ENCODE measurements at places on chromosomes 13 and 19.

DNA sequence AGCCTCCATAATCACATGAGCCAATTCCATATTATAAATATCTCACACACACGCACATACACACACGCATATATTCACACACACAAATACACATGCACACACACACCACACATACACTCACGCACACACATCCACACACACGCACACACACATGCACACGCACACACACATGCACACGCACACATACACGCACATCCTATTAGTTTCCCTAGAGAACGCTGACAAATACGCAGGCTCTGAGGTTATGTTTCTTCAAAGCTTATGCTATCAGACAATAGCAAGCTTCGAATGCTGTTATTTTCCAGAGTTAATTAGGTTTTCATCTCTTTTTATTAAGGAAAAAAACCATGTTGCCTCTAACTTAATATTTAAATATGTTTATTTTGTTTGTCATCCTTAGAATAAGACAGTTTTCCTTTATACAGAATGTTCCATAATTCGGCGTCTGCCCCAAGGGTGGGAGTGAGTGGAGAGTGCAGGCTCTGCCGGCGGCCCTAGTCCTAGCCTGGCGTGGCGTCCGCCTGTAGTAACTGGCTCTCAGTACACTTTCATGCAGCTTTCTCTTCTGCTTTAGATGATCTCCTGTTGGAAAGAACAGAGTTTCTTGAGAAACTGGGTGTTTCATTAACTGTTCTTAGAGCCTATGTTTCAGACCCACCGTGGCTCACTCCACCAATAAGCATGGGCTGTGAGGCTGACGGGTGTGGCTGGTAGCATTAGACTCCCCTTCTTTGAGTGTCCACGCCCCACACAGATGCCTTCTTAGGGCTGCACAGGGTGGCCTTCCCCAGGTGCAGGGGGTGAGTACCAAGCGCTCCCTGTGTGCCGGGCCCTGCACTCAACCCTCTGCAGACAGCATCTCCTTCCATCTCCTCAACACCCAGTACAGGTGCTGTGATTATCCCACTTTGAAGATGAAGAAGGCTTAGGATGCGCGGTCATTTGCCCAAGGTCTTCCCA is 30.4 kb upstream of the ANKRD10 start:
- no peak for DNase-seq
- H3K27ac ChIP-seq = no peak overlapping the region
- H3K36me3 ChIP-seq = no peaks in the 10 kb centered on the region

DNA sequence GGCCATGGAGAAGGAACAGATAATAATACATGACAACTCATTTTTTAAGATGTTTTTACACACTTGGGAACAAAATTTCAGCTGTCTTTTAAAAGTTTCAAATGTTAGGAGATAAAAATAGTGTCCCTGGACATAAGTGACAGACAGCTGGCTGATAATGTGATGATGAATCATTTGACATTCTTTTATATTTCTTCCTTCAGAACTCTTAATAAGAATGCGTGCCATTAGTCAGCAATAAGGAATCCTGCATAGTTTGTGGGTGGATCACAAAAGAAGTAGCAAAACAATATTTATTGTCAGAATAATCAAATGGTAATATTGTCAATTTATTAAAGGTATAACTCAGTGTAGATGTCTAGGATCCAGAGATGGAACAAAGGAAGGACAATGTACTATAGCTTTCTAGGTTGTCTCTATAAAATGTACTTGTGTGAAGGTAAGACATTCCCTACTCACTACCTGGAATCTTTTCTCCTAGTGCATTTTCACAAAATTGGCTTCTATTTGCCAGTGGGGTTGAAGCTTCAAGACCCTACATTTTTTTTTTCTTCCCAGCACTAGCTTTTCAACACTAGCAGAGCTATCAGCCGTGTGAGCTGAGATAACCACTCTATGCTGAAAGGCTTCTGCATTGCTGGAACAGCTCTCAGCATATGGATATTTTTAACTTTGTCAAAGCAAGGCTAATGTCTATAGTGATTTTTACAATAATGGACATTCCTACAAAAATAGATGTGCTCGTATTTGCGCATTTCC is 175.6 kb upstream of the SLITRK6 start:
- no peak for DNase-seq
- H3K4me3 ChIP-seq = no peak overlapping the region
- H3K36me3 ChIP-seq = no peaks in the 10 kb centered on the region
- no peak overlapping the region for H3K27ac ChIP-seq
- H3K27me3 ChIP-seq = no peaks in the 10 kb centered on the region
- H3K4me1 ChIP-seq = no peaks in the 10 kb centered on the region

GRCh38 chr19:43752287-43752875 is 2.4 kb downstream of the SMG9 start:
- H3K36me3 ChIP-seq = no peaks in the 10 kb centered on the region
- no peak overlapping the region for H3K27ac ChIP-seq
- DNase-seq = no peak
- no peak overlapping the region for H3K4me3 ChIP-seq

GRCh38 chr19:16324384-16325160 is at the start of gene KLF2:
KLF2 (plus strand) TSS chr19:16324826; CDS start chr19:16324924, 98 bp downstream.
- no peaks in the 10 kb centered on the region for H3K27me3 ChIP-seq
- peaks cover 7% of the 10 kb centered on the region for H3K4me1 ChIP-seq
- H3K27ac ChIP-seq = peak within 1 kb of the TSS; percentile 95
- peak within 1 kb of the TSS; percentile 44 for H3K4me3 ChIP-seq

GRCh38 chr13:74695021-74695800 is 561.0 kb upstream of the KLF12 start:
- H3K4me3 ChIP-seq = no peak overlapping the region
- no peaks in the 10 kb centered on the region for H3K36me3 ChIP-seq
- no peak for DNase-seq
- no peaks in the 10 kb centered on the region for H3K4me1 ChIP-seq
- H3K27ac ChIP-seq = no peak overlapping the region

DNA sequence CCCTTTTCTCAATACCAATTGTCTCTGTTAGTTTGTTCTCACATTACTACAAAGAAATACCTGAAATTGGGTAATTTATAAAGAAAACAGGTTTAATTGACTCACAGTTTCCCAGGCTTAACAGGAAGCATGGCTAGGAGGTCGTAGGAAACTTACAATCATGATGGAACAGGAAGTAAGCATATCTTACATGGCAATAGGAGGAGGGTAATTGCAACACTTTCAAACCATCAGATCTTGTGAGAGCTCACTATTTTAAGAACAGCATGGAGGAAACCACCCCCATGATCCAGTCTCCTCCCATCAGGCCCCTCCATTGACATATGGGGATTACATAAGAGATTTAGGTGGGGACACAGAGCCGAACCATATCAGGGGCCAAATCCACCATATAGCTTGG is 1210.1 kb upstream of the SPRY2 start:
- no peak overlapping the region for H3K4me3 ChIP-seq
- H3K36me3 ChIP-seq = no peaks in the 10 kb centered on the region
- DNase-seq = no peak
- no peaks in the 10 kb centered on the region for H3K27me3 ChIP-seq
- H3K4me1 ChIP-seq = no peaks in the 10 kb centered on the region

DNA sequence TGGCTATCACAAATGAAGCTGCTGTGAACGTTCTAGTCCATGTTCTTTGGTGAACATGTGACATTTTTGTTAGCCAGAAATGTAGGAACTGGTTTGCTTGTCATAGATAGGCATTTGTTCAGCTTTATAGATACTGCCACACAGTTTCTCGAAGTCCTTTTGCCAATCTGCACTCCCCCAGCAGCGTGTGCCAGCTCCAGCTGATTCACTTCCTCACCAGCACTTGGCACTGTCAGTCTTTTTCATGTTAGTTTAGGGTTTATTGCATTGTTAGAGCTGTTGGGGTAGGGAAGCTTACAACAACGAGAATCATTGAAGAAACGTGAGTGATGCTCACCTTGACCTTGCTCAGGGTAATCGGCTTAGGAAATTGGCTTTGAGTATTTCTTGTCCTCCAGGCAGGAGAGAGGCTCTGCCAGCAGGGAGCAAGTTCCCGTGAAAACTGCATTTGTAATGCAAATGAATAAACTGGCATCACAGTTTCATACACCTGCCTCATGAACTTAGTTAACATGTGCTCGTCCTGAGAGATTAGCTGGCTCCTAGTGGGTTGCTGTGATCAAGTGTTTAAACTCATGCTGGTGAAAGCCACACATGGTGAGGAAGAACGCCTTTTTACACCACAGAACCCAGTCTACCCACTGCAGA is 83.9 kb downstream of the ING1 start:
- H3K4me1 ChIP-seq = no peaks in the 10 kb centered on the region
- no peak for DNase-seq
- H3K36me3 ChIP-seq = no peaks in the 10 kb centered on the region
- no peaks in the 10 kb centered on the region for H3K27me3 ChIP-seq
- no peak overlapping the region for H3K4me3 ChIP-seq

DNA sequence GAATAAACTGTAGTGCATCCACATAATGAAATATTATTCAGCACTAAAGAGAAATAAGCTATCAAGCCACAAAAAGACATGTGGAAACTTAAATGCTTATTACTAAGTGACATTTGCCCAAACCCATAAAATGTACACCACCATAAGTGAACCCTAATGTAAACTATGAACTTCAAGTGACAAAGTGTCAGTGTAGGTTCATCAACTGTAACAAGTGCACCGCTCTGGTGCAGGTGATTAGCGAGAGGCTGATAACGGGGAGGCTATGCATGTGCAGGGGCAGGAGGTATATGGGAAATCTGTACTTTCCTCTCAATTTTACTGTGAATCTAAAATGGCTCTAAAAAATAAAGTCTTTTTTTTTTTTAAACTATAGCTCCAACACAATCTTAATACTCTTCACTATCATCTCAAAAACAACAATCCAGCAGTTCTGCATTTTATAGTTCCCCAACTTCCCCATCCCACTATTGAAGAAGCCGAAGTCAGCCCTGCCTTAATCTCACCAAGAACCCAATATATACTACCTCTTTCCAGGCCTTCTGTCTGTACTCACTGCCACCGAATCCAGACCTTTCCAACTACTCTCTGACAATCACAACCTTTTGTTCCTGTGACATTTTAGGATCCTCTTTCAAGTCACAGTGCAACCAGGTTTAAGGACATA is 22.6 kb downstream of the ELF1 start:
- H3K27ac ChIP-seq = no peak overlapping the region
- H3K27me3 ChIP-seq = no peaks in the 10 kb centered on the region
- H3K36me3 ChIP-seq = no peaks in the 10 kb centered on the region

- H3K4me3 ChIP-seq = no peak overlapping the region
- H3K27me3 ChIP-seq = no peaks in the 10 kb centered on the region
- no peak overlapping the region for H3K27ac ChIP-seq
- no peaks in the 10 kb centered on the region for H3K36me3 ChIP-seq
- no peaks in the 10 kb centered on the region for H3K4me1 ChIP-seq
These were observed 93.1 kb downstream of the SPACA7 start for GRCh38 chr13:112469071-112469745.

DNA sequence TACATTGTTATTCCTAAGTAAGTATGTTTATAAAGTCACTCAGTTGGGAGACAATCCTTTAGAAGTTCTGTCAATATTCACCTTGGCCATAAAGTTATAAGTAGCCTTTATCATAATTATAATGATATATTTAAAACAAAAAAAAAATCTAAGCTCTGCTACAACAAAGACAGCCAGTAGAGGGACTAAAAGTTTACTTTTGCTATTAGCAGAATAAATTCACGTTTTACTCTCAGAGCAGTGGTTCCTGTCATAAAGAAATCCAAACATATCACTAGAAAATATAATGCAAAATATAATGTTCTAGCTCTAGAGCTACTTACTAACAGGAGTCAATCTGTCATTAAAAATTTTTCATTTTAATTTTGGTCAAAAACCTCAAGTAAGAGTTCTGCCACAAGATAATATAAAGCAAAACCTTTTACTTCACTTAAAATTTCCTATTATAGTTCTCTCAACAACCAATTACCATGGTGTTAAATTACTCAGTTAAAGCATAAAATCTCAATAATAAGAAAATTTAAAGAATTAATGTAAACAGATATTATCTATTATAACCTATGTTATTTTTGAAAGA is 17.7 kb downstream of the INTS6 start:
- H3K27me3 ChIP-seq = no peaks in the 10 kb centered on the region
- H3K4me1 ChIP-seq = no peaks in the 10 kb centered on the region
- H3K4me3 ChIP-seq = no peak overlapping the region

Data from uterus (tissue), 4 donors.